CD4-positive, alpha-beta T cell treated with Interferon gamma for 1 hour (primary cell): ENCODE measurements at places on chromosomes 3 and 15.

DNA sequence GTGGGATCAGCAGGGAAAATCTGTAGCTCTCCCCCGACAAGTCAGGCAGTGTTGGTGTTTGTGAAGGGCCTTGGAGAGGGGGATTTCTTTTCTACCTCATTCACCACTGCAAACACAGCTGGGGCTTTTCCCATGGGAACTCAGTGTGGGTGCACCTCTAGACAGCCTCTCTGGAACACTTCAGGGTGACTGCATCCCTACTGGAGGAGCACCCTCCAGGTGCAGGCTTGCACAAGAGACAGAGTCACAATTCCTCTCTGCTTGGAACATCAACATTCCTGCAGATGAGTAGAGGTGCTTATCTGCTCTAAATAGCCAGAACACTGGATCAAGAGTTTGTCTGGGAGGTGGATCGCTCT, 72.7 kb upstream of the AKAP13 start:
- no peak for DNase-seq

DNA sequence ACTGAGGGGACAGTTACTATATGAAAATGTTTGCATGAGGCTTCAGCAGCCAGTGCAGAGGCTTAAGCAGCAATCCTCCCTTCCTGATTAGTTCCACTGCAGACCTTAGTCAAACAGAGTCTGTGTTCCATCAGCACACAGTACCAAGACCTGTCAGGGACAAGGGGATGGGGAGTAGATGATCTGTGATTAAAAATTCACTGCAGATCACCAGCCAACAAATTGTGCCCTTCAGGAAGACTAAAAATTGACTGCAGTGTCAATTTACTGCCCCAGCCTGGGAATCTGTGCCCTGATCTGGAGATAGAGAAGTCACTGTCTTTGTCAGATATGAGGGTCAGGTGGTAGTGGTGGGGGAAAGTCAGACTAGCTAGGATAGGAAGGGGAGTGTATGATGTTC, 13.8 kb upstream of the NMNAT3 start:
- DNase-seq, result no peak

DNA sequence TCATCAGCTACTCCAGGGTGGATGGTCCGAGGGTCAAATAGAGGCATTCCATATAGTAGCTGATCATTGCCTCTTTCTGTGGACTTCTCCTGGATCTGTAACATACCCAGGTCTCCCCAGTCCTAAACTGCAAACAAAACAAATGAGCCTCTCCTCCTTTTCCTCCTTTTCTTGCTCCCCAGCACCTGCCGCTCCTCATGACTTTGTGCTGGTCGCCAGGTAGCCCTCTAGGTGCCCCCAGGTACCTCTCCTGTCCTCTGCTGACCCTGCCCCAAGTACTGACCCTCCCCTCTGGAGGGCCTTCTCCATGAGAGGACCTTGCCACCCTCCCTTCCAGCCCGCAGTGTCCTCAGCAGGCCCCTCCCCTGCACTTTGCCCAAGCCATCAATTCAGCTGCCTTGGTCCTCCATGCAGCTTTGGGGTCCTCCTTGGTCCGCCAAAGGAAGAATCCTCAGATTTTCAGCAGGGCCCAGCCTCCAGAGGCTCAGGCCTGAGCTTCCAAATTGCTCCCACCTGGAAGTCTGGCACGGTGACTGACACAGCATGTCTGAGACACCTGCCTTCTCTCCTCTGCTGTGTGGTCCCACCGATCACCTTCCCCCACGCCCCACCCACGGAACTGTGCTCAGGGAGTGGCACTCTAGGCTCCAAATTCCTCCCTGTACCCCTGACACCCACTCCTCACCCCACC, 111.0 kb downstream of the LRRK1 start:
- no peak for DNase-seq

DNA sequence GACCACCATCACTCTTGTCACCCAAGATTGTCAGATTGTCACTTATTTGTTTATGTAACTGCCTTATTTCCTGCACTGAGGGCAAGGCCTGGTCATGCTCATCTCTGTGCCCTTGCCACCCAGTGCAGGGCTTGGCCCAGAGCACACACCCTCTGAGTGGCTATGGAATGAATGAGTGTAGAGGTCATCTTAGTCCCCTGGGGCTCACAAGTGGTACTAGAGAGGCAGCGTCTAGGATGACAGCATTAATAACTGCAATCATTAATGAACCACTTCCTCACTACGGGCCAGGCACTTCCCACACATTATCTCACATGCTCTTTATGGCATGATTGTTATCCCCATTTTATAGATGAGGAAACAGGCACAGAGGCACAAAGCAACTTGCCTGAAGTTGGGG, 117.0 kb downstream of the SMAD6 start:
- DNase-seq, result no peak

DNA sequence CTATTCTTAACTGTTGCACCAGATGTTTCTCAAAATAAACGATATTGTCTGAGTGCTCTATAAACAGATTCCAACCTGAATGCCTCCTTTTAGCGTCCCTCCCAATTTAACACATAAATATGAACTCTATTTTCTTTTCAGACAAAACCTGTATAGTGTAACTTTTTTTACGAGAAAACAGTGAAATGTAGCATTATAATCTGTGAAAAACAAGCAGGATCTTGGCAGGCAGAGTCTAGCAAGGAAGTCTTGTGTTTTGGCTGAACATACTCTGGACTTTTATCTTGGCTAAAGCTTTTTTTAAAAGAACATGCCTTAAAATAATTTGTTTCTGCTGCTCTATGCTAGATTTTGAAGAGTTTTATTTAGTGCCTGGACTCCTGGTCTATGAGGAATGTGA, 150.5 kb downstream of the ROBO2 start:
- no peak for DNase-seq

DNA sequence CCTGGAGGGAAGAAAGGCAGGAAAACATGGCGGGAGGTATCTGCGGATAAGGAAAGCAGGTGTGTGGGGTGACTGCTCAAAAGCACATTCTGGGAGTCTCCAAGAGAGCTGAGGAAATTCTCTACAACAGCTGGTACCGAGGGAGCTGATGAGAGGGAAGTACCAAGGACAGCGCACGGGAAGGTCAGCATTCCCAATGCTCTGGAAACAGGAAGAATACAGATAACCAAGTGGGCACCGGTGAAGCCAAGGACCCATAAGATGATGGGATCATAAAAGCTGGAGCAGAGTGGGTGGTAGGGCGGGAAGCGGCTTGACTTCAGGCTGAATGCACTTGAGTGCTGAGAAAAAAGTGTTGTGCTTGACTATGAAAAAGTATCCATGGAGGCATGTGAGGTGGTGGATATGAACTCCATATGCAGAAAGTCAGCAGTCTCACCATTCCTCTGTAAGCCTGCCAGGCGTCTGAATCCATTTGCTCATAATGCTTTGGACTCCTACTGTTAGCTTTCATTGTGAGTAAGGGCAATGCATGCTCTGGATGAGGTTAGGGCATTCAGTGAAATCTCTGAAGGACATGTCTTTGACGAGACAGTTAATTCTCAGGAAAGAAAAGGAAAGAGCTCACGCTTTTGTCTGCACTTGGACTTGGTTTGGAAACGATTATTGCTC, 215.5 kb downstream of the NR1D2 start:
- DNase-seq, result no peak

DNA sequence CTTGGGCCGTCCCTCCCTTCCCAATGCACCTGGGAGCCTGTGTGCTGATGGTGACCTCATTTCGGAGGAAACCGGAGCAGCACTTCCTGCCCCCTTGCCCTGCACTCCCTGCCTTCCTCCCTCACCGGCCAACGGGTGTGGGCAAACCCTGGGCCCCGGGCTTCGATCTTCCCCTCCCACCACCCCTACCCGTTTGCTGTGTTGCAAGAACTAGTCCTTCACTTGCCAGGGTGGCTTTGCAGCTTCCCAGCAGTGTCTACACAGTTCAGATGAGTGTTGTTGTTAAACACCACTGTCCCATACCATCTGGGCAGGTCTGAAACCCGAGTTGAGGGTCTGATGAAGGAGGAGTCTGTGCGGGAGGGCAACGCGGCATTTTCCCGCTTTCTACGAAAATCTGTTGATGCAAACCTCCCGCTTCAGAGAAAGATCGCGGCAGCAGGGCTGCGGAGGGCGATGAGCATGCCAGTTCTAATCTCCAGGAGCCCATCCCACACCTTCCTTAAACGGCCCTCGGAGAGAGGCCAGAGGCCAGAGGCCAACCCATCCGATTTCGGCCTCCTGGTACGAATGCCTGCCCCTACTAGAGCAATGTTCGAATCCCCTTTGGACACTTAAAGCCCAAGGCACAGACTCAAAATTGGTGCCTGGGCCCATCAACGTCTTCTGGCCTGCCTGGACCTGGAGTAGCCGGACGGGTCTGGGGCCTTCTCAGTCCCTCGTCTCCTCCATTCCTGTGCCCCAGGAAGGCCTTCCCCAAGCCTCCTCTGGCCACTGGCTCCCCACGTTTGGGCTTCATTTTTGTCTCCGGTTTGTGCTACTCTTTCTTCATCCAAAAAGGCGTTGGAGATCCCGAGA, 35.7 kb upstream of the POLG start:
- no peak for DNase-seq

DNA sequence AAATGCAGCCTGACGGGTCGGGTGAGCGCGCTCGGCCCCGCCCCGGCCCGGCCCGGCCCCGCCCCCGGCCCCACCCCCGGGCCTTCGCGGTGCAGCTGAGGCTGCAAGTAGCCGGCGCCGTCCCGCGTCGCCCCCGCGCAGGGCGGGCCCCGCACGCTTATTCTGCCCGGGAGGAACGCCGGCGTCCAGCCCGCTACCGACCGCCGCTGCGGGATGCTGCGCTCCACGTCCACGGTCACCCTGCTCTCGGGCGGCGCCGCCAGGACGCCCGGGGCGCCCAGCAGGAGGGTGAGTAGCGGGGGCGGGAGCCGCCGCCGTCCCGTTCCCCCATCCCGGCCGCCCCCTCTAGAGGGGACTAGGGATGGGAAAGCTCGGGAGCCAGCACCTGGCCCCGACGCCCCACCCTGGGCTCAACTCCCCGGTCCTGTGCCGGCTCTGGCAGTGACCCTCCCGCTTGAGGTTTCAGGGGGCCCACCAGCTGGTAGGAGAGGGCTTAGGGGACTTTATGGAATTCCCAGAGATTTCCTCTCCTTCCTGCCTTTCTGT, at the start of gene MYZAP:
Gene MYZAP, plus strand, starts transcription at position 83 of the 546 bp plus-strand sequence. Its CDS starts 131 bp downstream, at position 214.
- peak; percentile 59 for DNase-seq

DNA sequence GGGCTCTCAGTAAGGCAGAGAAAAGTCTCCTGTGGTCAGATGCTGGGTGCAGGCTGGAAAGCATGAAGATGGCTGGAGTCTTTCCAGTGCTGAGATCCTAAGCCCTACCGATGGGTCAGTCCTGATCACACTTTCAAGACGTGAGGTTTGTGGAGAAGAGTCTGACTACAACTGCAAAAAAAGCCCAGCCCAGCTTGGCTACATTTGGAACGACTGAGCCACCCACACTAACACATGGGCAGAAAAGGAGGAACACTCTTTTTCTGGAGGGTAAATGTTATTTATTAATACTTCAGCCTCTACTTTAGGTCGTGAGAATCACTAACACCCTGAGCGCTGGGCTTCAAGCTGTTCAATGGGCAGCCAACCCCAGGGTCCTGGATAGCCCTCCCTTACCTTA, 22.0 kb upstream of the C3orf22 start:
- no peak for DNase-seq

DNA sequence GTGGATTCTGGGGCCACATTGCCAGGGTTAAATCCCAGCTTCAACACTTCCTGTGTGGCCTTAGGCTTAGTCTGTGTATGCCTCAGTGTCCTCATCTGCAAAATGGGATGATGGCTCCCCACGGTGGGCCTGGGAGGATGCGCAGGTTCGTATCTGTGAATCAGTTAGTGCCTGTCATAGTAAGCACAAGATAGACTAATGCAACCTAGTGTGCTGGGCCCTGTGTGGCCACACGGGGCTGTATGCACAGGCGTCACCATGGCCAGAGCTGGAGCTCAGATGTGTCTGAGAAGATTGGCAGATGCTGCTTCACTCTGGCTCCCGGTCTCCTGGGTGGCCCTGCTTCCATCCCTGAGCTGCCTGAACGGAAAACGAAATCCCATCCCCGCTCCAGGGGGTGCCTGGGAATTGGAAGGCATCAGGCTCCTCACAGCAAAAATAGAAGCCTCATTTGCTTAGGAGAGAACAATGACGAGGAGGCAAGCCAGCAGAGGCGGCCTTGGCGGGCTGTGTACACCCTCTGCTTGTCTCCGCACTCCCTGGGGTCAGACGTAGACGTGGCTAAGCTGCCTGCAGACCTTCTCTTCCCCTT, 103.6 kb downstream of the APBA2 start:
- DNase-seq, result no peak

DNA sequence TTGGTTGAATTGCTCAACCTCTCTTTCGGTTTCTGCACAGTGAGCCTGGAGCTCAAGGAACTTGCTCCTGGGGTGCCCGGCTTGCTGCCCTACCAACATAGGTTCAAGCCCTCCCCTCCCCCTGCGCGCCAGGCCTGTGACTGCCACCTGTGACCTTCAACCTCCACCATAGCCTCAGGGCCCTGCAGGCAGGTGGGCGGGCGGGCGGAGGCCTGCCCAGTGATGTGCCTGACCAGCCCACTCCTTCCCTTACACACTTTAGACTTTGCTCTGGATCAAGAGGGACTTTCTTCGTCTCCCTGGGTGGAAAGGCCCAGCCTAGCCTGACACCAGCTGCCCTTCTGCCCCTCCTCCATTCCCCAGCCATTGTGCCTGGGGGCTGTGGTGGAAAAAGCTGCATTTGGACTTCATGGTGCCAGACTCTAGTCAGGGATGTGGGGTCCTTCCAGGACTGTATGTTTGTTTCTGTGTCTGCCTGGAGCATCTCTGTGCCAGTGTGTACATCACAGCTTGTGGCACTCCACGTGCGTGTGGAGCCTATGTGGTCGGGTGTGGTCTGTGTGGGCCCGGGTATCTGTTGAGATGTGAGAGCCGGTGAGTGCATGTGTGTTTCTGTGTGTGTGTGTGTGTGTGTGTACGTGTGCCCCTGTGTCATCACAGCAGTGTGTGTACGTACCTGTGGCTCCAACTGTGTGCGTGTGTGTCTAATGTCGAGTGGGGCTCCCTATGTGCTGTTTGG, 9.5 kb downstream of the PRKCD start:
- peak; percentile 38 for DNase-seq

- DNase-seq, result no peak
These were observed 374.0 kb upstream of the ALCAM start for GRCh38 chr3:104992676-104993075.

GRCh38 chr3:48641396-48641795, 6.1 kb upstream of the SLC26A6 start:
- no peak for DNase-seq

- peak; percentile 68 for DNase-seq
These were observed 2.6 kb downstream of the FAM43A start for GRCh38 chr3:194688200-194688740.

GRCh38 chr3:58835086-58835485, 168.5 kb upstream of the FAM3D start:
- no peak for DNase-seq

DNA sequence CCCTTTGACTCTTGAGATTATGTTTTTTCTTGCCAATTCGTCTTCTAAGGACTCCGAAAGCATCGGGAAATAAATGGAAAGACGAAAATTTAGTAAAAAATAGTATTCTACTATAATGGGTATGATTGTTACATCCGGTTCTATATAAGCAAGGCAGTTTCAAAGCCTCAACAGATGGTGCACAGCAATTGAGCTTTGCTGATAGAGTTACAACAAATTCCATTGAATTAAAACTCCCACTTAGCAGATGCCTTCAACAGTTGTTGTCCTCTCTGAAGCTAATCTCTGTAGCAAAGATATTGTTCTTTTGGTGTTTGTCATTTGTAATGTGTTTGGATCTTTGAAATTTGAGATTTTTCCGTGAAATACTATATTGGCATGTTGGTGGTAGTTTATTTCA, 16.1 kb upstream of the GHSR start:
- no peak for DNase-seq

- DNase-seq, result no peak
These were observed 191.1 kb downstream of the GREM1 start for GRCh38 chr15:32908872-32909271.
